Adrenal gland (tissue), 19 donors: ENCODE measurements at places on chromosomes 2 and 18. TPM values are rescaled to one million over a fixed set of nuclear protein-coding genes. Genes with fewer than 3 reads are reported as not detected.

CCL20 gene
- 0.80 TPM for polyA plus RNA-seq

LYPD6 gene
- polyA plus RNA-seq = 0.16 TPM

ACVR1C gene
- 4.8 TPM for polyA plus RNA-seq

NTSR2 gene
- polyA plus RNA-seq = 3.0 TPM

ESPNL gene
- polyA plus RNA-seq = not detected

MCM6 gene
- 11.5 TPM for polyA plus RNA-seq

- no peak for DNase-seq
Observed at GRCh38 chr18:80167331-80167730, 58.3 kb downstream of the ADNP2 start.

DNA sequence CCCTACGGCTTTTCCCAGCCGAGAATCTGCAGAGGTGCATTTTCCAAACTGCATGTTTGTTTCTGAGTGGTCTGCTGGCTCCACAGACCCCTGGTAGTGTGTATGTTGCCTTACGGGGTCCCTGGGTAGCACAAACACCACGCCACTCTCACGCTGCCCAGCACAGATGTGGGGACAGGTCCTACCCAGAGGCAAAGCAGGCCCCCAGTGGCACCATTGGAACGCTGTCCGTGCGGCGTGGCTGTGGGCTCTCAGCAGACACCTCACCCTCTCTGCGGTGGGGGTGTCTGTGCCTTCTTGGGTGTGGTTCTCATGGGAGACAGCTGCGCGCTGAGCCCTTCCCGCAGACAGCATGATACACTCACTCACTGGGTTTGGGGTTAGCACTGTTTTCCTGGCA lies 137.4 kb downstream of the NFATC1 start:
- no peak for DNase-seq

- no peak for DNase-seq
Observed at GRCh38 chr2:227031379-227031778, 132.6 kb downstream of the COL4A4 start.

DNA sequence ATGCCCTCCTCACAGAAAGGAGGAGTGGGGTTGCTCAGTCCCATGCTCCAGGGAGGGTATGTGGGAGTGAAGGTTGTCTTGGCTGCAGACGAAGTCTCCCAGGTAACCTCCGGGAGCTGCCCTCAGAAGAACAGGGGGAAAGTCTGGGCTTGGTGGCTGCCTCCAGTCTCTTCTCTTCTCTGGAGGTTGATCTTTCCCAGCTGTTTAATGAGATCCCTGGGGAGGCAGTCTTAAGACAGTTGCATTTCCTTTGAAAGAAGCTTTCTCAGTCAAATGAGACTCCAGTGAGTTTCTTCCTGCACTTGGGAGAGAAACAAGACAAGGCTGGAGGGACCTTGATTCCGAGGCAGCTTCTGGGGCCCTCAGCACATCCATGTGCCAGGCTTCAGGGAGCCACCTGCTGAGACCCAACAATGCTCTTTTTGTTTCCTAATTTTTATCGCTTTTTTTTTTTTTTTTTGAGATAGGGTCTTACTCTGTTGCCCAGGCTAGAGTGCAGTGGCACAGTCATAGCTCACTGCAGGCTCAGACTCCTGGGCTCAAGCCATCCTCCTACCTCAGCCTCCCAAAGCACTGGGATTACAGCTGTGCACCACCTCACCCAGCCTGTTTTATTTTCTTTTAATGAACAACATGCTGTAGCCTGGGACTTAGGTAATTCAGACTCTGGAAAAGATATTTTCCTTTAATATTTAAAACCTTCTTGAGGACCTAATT lies 71.7 kb upstream of the TPO start:
- no peak for DNase-seq

GRCh38 chr18:31723639-31723989 lies 37.1 kb downstream of the SLC25A52 start:
- no peak for DNase-seq

- peak; percentile 64 for DNase-seq
Observed at GRCh38 chr18:79496978-79497637, 101.4 kb downstream of the NFATC1 start.

DNA sequence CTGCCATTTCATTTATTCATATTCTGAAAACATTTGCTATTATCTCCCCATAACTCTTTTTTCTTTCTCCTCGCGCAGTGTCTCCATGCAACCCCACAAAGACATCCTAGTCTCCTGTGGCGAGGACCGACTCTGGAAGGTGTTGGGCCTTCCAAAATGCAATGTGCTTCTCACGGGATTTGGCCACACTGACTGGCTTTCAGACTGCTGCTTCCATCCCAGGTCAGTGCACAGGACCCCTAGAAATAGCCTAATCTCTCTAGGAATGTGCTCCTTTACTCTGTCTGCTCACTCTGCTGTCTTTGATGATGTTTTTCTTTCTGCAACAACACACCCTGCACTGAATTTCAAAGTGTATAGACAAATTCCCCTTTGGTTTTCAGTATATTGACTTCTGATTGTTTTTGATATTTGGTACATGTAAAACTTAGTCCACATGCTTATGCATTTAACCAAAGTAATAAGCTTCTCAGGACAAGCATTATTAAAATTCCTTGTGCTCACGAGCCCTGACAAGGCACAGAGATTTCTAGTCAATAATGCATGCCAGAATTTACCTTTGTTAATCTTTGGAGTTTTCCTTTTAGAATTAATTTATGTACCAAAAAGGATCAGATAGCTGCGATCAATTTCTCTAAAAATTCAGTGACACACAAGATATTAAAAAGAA lies 548.3 kb upstream of the VWC2L start:
- DNase-seq = no peak

- no peak for DNase-seq
Observed at GRCh38 chr18:12262748-12263147, 8.6 kb downstream of the CIDEA start.

DNA sequence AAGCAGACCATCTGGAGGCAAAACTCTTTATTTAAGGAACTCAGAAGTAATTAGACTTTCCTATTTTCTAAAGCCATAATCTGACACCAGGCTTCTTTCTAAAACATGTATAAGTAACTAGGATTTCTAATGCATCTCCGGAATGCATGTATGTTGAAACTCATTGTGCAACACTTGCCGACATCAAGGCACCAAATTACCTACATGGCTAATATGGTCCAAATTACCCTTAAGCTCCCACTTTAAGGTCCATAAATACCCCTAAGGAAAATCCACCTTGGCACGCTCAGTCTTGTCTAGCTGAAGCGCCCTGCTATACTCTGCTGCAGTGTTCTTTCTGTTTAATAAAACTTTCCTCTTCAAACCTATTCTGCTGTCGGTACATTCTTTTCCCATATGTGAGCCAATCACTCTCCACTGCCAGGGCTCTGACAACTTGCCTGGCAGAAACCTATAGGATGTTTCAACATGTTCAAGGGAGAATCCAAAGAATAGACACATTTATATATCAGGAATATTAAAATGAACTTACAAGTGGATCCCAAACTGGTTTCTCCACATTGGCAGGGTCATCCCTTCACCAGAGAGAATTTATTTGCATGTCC lies 171.9 kb downstream of the GALNT1 start:
- no peak for DNase-seq
